ENCODE measurements at places on chromosomes 1 and 21.

- DNase-seq = no peak
Observed at GRCh38 chr1:227437495-227438008, 119.3 kb upstream of the CDC42BPA start.

- DNase-seq = no peak
Observed at GRCh38 chr1:59083946-59084865, 212.7 kb upstream of the FGGY start.

DNA sequence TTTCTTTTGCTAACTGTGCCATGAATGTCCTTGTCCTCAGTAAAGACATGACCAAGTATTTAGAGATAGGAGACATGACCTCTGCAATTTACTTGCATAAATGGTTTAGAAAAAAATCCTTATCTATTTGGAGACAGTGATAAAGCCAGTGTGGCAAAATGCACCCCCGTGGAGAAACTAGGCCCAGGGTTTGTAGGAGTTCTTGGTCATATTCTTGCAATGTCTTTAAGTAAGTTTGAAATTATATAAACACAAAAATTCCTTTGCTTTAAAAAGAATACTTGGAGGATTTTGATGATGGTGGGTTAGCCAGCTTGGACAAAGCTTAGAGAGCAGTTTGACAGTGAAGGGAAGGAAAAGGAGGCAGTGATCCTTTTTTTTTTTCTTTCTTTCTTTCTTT lies 101.9 kb upstream of the SLC45A1 start:
- no peak for DNase-seq

DNA sequence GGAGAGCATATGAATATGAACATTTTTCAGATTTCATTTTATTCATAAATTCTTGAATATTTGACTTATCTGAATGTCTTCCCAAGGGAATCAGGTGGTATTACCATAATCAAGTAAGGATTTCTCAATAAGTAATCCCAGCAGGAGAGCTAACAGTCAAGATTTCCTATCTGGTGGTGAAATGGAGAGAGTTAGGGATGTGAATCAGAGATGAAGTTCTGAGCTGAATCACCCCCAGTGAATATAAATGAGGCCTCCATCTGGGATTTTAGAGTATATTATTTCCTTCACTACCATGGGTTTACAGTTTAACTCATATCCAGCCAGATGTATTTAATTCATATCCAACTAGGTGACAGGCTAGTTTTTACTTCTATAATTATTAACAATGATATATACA lies 61.5 kb upstream of the RGS2 start:
- DNase-seq = no peak
